Activated CD4-positive, alpha-beta T cell treated with anti-CD3 and anti-CD28 coated beads, Interleukin-2, amount 50 U/mL, for 4 hours (primary cell): ENCODE measurements at places on chromosomes 3 and 15.

- no peak for DNase-seq
Measured at GRCh38 chr3:33746416-33747116, 28.5 kb upstream of the CLASP2 start.

- DNase-seq, result no peak
Measured at GRCh38 chr15:58243070-58243469, 104.9 kb downstream of the AQP9 start.

GRCh38 chr3:155921486-155921885, 51.0 kb downstream of the GMPS start:
- no peak for DNase-seq

GRCh38 chr3:112531358-112531781, 30.4 kb downstream of the ATG3 start:
- DNase-seq, result no peak

DNA sequence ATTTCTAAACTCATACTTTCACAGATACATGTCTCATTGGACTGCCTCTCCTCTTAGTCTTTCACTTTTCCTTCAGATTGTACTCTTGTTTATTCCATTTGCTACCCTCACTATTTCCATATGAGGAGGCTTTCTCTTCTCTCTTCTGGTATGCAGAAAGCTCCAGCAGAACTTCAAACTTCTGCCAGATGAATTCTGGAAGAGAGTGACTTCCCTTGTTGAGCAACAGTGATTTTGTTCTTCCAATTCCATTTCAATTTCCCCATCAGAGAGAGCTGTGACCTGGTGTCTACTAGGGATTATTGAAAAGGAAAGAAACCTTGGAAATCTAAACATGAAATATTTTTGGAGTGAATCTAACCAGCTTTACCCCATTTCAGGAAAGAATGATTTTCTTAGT, 523.2 kb upstream of the ZNF717 start:
- DNase-seq, result no peak

DNA sequence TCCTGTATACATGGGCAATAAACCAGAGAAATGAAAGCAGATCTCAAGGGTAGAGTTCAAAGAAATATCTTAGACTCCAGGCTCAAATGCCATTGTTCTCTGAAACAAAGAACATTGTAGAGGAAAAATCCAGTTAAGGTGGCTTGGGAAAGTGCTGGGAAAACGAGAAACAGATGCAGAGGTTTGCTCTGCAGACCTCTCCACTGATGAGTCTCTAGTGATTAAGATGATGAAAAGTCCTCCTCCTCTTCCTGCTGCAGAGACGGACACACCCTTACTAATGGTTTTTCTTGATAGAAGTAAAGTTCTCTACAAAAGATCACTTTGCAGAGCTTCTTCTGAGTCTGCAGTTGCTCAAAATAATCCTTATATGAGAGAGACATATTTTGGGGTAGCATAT, 264.7 kb downstream of the GABRG3 start:
- no peak for DNase-seq

DNA sequence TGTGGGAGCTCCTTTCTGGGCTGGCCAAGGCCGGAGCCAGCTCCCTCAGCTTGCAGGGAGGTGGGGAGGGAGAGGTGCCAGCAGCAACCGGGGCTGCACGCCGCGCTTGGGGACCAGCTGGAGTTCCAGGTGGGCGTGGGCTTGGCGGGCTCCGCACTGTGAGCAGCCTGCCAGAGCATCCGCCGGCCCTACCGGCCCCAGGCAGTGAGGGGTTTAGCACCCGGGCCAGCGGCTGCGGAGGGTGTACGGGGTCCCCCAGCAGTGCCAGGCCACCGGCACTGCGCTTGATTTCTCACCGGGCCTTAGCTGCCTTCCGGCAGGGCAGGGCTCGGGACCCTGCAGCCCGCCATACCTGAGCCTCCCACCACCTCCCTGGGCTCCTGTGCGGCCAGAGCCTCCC, 651.0 kb upstream of the ARPP21 start:
- DNase-seq, result no peak

GRCh38 chr3:141875893-141876380, 506 bp upstream of the ATP1B3 start:
- no peak for DNase-seq

DNA sequence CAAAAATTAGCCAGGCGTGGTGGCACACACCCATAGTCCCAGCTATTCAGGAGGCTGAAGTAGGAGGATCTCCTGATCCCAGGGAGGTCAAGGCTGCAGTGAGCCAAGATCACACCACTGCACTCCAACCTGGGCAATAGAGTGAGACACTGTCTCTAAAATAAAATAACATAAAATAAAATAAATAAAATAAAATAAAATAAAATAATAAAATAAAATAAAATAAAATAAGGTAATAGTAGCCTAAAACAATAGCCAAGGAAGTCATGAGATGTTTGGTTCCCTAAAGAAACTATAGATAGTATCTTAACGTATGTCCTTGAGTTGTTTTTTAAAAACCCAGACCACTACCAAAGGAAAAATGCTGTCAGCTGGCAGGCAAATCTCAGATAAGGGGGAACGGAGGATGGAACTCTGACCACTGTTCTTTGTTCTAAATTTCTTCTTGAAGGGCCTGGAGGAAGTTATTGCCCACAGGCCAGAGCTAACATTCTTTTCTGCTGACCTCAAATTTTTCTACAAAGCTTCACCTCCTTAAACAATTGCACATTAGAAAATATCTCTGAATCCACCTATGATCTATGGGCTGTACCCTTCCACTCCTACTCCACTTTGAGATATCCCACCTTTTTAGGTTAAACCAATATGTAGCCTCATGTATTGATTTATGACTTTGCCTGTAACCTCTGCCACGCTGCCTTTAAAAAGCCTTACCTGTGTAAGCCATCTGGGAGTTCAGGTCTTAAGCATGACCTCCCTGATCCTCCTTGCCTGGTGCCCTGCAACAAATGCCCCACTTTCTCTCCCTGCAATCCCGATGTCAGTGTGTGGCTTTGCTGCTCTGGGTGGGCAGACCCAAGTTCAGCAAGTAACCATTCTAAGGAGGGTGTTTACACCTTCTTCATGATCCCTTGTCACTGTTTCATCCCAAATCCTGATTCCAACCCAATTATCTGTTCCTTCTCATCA, 126.2 kb upstream of the BHLHE40 start:
- DNase-seq, result no peak

DNA sequence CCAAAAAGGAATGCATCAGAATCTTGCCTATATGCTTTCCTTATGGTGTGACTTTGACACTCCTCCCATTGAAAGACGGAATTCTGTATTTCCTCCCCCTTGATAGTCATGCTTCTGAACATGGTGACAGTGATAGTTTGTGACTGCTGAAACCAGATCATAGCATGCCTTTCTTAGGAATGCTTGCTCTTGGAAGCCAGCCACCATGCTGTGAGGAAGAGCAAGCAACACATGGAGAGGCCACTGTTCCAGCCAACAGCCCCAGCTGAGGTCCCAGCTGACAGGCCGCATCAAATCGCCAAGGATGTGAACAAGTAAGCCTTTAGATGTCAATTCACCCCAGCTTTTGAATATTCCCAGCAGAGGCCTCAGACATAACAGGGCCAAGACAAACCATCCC, 100.1 kb downstream of the IGF2BP2 start:
- DNase-seq, result no peak

GRCh38 chr3:9793161-9793781, 389 bp downstream of the ARPC4 start:
- no peak for DNase-seq

- DNase-seq, result no peak
Measured at GRCh38 chr3:129060276-129061022, at the start of gene GP9. Gene GP9 (plus strand): TSS chr3:129060779. CDS start chr3:129061740, 961 bp downstream.

- DNase-seq, result no peak
Measured at GRCh38 chr15:89814112-89814742, 425 bp downstream of the ANPEP start.

DNA sequence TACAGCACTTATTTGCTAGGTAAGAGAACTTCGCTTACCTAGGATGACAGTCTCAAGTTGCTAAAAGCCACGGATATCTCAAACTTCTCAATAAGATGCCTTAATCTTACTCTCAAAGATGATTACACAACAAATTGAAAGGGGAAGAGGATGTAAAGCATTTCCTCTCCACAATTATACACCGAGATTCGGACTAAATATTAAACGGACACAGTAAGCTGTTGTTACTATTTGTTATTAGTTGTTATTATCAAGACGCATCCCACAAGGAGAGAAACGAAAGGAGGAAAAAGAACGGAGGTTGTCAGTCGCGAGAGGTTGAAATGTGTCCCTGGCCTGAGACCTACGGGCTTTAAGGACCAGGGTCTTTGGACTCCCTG, 660 bp downstream of the ZNF106 start:
- no peak for DNase-seq

- DNase-seq, result no peak
Measured at GRCh38 chr15:40243126-40243810, 4.4 kb downstream of the PAK6 start.

DNA sequence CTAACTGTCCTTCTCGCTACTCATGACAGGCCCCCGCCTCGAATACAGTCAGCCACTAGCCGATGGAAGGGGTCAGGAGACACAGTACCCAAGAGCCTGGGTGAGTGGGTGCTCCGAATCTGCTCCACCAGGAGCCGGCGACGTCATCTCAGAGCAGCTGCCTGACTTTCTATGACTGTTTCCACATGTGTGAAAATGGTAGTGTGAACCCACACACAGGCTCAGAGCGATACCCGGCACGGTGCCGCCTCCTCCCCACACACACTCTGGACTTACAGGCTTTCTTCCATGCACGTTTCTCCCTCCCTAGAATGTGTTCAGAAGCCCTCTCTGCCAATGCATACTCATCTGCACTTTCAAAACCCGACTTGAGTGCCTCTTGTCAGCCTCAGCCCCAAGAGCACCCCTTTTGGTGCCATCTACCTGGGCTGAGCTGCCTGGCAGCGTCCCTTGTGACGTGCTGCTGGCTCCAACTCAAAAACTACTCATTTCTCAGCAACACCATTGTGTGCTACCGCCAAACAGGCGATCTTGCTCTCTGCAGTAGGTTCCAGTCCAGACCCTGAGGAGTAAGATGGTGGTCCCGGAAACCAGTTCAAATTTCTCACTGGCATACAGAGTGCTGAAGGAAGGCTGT, 29.7 kb downstream of the VGLL4 start:
- no peak for DNase-seq
